Activated CD4-positive, alpha-beta T cell treated with anti-CD3 and anti-CD28 coated beads, Interleukin-2, amount 50 U/mL, for 24 hours (primary cell): ENCODE measurements at places on chromosomes 6 and 20.

DNA sequence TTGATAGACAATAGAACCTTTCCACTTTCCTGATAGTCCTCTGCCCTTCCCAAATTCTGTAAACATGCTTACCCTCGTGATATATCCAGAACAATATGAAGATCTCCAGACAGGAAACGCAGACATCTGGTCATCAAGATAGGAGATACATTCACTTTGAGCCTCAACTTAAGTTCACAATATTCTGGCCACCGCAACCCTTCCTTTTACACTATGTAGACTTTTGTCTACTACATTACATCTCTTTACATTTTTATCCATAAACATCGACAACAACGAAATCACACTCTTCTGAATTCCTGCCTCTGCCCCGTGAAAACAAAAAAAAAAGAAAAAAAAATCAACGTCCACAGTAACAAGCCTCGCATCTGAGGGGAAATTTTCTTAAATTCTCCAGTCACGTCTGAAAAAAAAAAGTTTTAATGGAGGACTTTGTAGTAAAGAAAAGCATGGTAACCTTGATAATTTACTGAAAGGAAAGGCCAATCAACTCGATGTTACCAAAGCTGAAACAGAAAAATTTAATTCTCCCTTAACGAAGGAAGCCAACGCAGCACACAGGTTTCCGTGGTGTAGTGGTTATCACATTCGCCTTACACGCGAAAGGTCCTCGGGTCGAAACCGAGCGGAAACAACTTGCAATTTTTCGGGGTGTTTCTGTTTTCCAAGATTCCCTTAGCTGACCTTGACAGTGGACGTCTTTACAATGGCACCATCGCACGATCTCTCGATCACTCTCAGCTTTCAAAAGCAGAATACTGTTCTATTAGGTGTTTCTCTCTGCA is 21.8 kb downstream of the POM121L2 start:
- DNase-seq: no peak

- no peak for DNase-seq
Measured at GRCh38 chr6:157144859-157145568, 178.3 kb downstream of the TMEM242 start.

DNA sequence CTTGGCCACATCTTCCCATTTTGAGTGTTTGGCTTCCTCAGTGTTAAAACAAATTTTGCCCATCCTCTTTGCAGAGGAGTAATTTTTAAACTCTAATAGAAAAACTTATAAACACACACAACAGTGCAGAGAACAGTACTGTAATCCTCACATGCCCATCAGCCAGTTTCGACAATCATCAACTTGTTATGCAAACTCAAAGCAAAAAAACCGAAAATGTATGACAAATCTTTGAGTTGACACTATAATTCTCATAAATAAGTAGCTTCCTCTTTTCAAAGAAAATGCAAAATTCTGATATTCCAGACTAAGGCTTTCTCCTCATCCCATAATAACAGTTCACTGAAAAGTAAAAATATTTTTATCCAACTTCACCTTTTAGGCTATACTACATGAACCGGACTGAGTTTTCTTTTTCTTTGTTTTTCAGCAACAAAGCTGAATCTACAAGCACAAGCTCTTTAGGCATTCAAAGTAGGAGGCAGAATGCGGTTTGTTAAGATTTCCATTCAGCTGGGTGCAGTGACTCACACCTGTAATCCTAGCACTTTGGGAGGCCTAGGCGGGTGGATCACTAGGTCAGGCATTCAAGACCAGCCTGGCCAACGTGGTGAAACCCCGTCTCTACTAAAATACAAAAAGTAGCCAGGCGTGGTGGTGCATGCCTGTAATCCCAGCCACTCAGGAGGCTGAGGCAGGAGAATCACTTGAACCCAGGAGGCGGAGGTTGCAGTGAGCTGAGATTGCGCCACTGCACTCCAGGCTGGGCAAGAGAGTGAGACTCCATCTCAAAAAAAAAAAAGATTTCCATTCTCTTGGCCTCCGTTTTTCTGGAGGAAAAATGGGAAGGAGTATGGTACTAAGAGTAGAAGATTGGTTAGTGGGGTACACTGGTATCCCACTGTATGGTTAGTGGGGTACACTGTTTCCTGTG is 74.8 kb downstream of the GCNT2 start:
- no peak for DNase-seq

GRCh38 chr6:133170602-133171001 is 70.6 kb upstream of the EYA4 start:
- DNase-seq: no peak

- DNase-seq: no peak
Measured at GRCh38 chr6:7100072-7100752, 7.5 kb upstream of the RREB1 start.
